Activated T-cell treated with anti-CD3 and anti-CD28 coated beads for 48 hours (primary cell): ENCODE measurements at places on chromosomes 6 and 20.

DNA sequence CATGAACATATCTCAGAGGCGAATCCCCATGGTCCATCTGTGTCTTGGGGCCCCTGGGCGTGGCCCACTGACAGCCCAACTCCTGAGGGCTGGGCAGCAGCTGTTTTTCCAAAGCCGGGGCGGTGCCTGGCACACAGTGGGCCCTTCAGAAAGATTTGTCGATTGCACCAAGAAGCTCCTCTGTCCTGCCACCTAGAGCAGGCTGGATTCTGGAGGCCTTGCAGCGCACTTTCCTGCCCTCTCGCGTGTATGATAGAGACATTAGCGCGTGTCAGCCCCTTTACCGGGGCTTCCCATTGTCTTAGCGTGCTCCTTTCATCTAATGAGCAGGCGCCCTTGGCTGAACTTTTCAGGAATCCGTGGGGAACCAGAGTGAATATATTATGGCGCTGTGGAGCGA lies 45.4 kb downstream of the CDH4 start:
- DNase-seq, result no peak

DNA sequence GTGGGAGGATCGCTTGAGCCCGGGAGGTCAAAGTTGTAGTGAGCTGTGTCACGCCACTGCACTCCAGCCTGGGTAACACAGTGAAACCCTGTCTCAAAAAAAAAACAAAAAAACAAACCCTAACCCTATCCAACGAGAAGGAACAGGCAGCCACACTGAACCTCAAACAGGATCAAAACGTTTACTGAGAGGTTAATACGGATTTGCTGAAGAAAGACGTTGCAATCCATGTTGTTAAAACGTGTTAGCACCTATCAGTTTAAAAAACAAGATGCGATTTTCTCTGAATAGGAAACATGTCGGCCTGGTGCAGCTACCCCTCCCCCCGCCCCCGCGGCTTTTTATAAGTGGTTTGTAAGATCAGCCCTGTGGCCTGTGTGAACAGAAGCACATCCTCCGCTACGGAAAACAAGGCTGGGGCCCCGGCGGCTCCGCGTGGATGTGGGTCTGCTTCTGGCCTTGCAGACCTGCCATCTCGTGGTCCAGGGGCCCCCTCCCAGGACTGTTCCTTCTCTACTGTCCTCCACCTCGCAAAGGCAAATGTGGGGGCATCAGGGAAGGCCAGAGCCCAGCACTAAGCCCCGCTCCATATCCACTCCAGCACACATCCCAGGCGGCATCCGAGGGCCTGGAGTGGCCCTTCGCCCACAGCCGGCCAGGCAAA lies 11.4 kb downstream of the SLC2A4RG start:
- DNase-seq, result peak; percentile 42

DNA sequence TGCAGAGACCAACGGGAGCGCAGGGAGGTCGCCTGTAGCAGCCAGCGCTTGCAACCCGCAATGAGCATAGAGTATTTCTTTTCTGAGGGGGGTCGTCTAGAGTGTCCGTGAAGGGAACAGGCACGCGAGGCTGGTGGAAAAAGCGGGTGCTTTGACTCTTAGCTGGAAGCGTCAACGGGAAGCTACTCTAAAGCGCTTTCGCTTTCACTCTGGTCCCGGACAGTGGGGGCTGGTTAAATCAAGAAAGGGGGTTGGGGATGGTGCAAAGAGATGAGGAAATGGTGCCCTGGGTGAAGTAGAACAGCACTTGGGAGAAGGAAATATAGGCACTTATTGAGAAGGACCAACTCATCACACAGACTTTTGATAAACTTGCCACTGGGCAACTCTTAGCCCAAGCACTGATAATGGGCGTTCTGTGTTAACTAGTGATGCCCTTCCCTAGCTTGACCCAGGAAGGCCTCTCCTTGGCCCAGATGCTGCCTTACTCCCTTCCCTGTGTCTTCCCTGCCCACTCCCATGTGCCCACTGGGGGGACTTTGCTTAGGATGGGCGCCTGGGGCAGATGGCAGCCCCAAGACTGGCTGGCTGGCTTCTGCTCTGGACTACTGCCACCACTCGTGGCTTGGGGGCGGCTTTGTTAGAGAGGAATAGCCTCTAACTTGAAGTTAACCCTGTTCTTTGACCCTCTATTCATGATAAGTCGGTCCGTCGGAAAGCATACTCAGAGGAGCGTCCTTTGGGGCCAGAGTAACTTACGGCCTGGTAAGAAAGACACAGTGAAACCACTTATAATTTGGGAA lies 585 bp downstream of the PSMB9 start:
- peak; percentile 49 for DNase-seq

- DNase-seq, result no peak
Observed at GRCh38 chr6:116557893-116558292, 4.3 kb downstream of the CALHM4 start.

GRCh38 chr6:71040043-71040442 lies 83.2 kb upstream of the B3GAT2 start:
- DNase-seq, result no peak
